ENCODE measurements at places on chromosomes 6 and 20. TPM values are rescaled to one million over a fixed set of nuclear protein-coding genes. Genes with fewer than 3 reads are reported as not detected.

The ESR1 gene
- total RNA-seq, result 0.52 TPM

The SYNDIG1 gene
- not detected for total RNA-seq

The KIFC1 gene
- total RNA-seq, result 107 TPM

The CHRNA4 gene
- total RNA-seq, result not detected

The ARMC2 gene
- 3.6 TPM for total RNA-seq

The SDC4 gene
- 31.4 TPM for total RNA-seq

The C20orf202 gene
- not detected for total RNA-seq

All from activated naive CD4-positive, alpha-beta T cell treated with anti-CD3 and anti-CD28 coated beads for 36 hours (primary cell).